ENCODE measurements at places on chromosomes 11 and 22.

GRCh38 chr11:134752526-134752925 is 340.5 kb upstream of the B3GAT1 start:
- no peak overlapping the region for H3K27ac ChIP-seq
- no peaks in the 10 kb centered on the region for H3K4me1 ChIP-seq
- H3K4me3 ChIP-seq = no peak overlapping the region
- H3K27me3 ChIP-seq = no peaks in the 10 kb centered on the region
- DNase-seq = no peak

DNA sequence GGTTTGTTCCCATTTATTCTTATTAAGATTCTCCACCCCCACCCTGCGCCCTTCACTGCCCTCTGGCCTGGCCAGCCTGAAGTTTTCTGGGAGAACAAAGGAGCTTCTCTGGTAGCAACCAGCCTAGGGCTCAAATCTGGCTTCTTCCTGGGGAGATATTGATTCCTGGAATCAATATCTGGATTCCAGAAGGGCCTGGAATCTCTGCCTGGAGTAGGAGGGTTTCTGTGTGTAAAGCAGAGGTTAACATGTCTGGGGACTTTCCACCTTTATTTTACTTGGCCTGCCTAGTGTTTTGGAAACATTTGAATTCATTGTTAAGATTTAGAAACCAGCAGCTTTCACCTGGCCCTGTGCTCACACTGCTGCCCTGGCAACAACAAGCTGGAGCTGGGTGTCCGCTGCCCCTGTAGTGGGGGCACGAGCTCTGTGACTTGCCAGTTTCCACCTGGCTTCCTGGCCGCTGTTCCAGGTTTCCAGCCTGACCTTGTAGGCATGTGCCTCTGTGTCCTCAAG is 5.5 kb downstream of the C11orf91 start:
- H3K4me1 ChIP-seq = peaks cover 6% of the 10 kb centered on the region
- H3K4me3 ChIP-seq = no peak overlapping the region
- no peaks in the 10 kb centered on the region for H3K36me3 ChIP-seq
- no peak for DNase-seq

- no peaks in the 10 kb centered on the region for H3K27me3 ChIP-seq
- peaks cover 5% of the 10 kb centered on the region for H3K4me1 ChIP-seq
- DNase-seq = no peak
- H3K27ac ChIP-seq = no peak overlapping the region
- H3K4me3 ChIP-seq = no peak overlapping the region
- H3K36me3 ChIP-seq = no peaks in the 10 kb centered on the region
These were observed 138.1 kb downstream of the SLC1A2 start for GRCh38 chr11:35281169-35281688.

DNA sequence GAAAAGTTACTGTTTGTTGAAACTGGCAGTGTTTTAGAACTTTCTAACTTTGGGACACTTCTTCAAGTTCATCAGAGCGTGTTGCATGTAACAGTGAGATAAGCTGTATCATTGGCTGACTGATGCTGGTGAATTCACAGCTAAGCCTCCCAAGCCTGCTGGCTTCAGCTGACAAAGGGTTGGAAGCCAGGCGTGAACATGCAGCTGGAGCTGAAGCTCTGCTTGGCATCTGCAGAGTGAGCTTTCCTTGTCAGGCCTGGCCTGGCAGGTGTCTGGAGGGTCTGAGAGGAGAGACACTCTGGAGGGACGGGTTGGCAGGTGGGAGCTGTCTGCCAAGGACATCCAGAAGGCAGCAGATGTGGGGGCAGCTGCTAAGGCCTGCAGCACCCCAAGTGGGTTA is 1.5 kb downstream of the AMPD3 start:
- peaks cover 34% of the 10 kb centered on the region for H3K4me1 ChIP-seq
- H3K4me3 ChIP-seq = peak overlapping the region; percentile 56
- peak; percentile 48 for DNase-seq
- peak overlapping the region; percentile 81 for H3K27ac ChIP-seq

- H3K27me3 ChIP-seq = no peaks in the 10 kb centered on the region
- no peak overlapping the region for H3K4me3 ChIP-seq
- DNase-seq = no peak
- H3K36me3 ChIP-seq = no peaks in the 10 kb centered on the region
These were observed 43.4 kb upstream of the GLYAT start for GRCh38 chr11:58775066-58775708.

DNA sequence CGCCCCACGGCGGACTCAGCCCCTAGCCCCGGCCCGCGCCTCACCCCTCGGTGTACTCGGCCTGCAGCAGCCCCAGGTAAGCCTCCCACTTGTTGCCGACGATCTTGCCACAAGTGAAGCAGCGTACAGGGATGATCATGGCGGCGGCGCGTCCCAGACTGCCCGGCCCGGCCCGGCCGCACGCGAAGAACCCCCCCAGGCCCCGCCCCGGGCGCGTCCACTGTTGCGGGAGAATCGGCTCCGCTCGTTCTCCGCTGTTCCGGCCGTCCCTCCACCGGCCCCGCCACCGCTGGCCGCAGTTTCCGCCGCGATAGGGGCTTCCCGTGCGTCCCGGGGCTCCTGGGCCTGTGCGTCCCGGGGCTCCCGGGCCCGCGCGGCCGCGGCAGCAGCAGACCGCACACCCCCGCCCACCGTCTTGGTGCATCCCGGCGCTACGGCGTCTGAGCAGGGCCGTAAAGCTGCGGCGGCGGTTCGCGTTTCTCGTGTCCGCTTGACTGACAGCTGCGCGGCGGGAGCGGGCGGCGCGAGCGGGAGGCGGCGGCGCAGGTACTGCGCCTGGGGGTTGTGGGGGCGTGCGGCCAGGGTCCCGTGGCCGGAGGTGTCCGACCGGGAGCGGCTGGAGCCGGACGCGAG is at the start of the genes POLR2L and TSPAN4:
POLR2L (minus strand) TSS at position 160 of the 633 bp plus-strand sequence; CDS start at position 139, 21 bp downstream.
TSPAN4 (plus strand) TSS at position 483 of the 633 bp plus-strand sequence. CDS start 7,453 bp downstream, outside the sequence.
- peaks cover 10% of the 10 kb centered on the region for H3K4me1 ChIP-seq
- H3K36me3 ChIP-seq = 0 out of 2 replicates have a peak, but pooled peaks cover 4% of the 10 kb centered on the region
- H3K27ac ChIP-seq = peak within 1 kb of the TSS; percentile 58
- H3K27me3 ChIP-seq = peaks cover 40% of the 10 kb centered on the region

DNA sequence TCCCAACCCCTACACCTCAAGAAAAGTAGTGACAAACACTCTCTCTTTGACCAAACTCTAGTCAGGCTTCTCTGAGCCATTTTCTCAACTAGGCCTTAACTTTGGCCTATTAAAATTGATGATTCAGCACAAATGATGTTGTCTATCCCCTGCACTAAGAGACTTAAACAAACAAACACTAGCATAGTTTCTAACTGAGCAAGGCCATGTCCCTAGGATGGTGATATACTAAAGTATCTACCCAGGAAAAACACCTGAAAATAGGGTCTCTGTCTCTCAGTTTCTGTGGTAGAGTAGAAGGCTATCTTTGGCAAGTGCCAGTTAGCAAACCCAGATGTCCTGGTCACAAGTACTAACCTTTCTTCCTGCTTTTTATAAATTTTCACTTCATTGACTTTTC is 219.7 kb upstream of the ANO3 start:
- peak overlapping the region; percentile 98 for H3K27ac ChIP-seq
- H3K4me3 ChIP-seq = no peak overlapping the region
- DNase-seq = peak; percentile 94
- H3K27me3 ChIP-seq = no peaks in the 10 kb centered on the region
- H3K36me3 ChIP-seq = no peaks in the 10 kb centered on the region

- no peak for DNase-seq
- no peaks in the 10 kb centered on the region for H3K36me3 ChIP-seq
- H3K27ac ChIP-seq = no peak overlapping the region
- no peaks in the 10 kb centered on the region for H3K27me3 ChIP-seq
These were observed 124.3 kb upstream of the TTC12 start for GRCh38 chr11:113189909-113190667.

GRCh38 chr11:96338910-96339705 is 3.9 kb downstream of the MAML2 start:
- DNase-seq = peak; percentile 88
- H3K4me3 ChIP-seq = peak overlapping the region; percentile 86
- 0 out of 2 replicates have a peak, but pooled peaks cover 9% of the 10 kb centered on the region for H3K36me3 ChIP-seq
- H3K27ac ChIP-seq = peak overlapping the region; percentile 81
- H3K27me3 ChIP-seq = no peaks in the 10 kb centered on the region

GRCh38 chr11:100638648-100639047 is 48.4 kb upstream of the ARHGAP42 start:
- no peak overlapping the region for H3K27ac ChIP-seq
- no peak for DNase-seq
- H3K36me3 ChIP-seq = no peaks in the 10 kb centered on the region
- H3K4me3 ChIP-seq = no peak overlapping the region
- no peaks in the 10 kb centered on the region for H3K27me3 ChIP-seq
- no peaks in the 10 kb centered on the region for H3K4me1 ChIP-seq

- H3K4me3 ChIP-seq = no peak overlapping the region
- no peaks in the 10 kb centered on the region for H3K4me1 ChIP-seq
- DNase-seq = no peak
These were observed 36.6 kb upstream of the NNMT start for GRCh38 chr11:114259551-114259983.

DNA sequence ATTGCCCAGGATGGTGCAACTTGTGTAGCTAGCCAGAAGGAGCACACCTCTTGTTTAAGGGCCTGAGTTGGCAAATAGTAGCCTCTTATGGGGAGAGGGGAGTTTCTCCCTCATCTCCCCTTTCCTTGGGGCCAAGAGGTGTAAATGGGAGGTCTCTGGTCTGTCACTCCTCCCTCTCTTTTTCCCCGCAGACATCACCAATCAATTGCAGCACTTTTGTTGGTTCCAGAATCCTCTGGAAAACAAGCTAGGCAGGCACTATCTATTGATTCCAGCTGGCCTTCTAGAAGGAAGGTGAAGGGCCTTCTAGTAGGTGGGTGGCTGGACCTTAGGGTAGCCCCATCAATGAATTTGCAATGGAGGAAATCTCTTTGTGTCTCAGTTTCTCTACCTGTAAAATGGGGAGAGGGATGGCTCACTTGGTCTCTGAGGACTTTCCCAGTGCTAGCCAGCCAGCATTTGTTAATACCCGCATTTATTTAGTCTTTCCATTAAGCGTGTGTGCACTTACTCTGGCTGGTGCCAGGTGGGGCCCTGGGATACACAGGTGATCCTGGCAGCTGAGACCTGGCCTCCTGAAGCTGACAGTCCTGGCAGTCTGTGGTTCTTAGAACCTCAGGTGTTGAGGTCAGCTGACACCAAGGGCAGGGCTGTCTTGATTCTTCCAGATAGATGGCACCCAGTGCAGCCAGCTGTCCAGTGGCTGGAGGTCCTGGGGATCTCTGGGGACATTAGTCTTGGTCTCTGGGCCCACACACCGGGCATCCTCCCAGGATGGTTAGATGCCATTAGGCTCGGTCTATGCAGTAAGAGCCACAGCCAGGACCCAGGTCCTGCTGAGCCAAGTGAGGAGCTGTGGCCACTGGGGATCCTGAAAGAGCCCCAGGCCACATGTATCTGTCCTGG is 51.7 kb downstream of the TSPAN18 start:
- H3K36me3 ChIP-seq = no peaks in the 10 kb centered on the region
- H3K27ac ChIP-seq = no peak overlapping the region
- no peak for DNase-seq
- H3K4me1 ChIP-seq = no peaks in the 10 kb centered on the region
- H3K4me3 ChIP-seq = no peak overlapping the region

- H3K27ac ChIP-seq = no peak overlapping the region
- no peaks in the 10 kb centered on the region for H3K4me1 ChIP-seq
- H3K36me3 ChIP-seq = peaks cover 38% of the 10 kb centered on the region
- no peak overlapping the region for H3K4me3 ChIP-seq
- DNase-seq = no peak
These were observed 15.7 kb downstream of the NUP50 start for GRCh38 chr22:45179276-45180049.

GRCh38 chr22:47902646-47903180 is 1140.3 kb downstream of the TBC1D22A start:
- H3K36me3 ChIP-seq = no peaks in the 10 kb centered on the region
- H3K27me3 ChIP-seq = no peaks in the 10 kb centered on the region
- no peak for DNase-seq
- no peak overlapping the region for H3K27ac ChIP-seq

DNA sequence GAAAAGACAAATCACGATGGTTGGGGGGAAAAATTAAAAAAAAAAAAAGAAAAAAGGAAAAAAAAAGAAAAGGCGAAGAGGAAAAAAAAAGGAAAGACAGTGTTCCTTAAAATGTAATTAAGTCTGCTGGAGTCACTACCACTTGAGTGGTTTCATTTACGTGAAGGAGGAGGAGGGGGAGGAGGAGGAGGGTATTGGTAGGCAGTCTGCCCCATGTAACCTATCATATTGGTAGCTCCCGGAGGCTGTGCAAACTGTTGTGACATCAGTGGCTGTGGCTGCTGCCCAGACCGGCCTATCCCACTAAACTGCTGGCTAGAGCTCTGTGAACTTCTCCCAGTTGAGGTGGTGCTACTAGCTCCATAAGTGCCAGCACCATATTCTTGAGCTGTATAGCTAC is 17.9 kb downstream of the KDELR3 start:
- H3K4me1 ChIP-seq = peaks cover 13% of the 10 kb centered on the region
- H3K27ac ChIP-seq = no peak overlapping the region
- H3K27me3 ChIP-seq = no peaks in the 10 kb centered on the region
- peaks cover 36% of the 10 kb centered on the region for H3K36me3 ChIP-seq
- DNase-seq = no peak

DNA sequence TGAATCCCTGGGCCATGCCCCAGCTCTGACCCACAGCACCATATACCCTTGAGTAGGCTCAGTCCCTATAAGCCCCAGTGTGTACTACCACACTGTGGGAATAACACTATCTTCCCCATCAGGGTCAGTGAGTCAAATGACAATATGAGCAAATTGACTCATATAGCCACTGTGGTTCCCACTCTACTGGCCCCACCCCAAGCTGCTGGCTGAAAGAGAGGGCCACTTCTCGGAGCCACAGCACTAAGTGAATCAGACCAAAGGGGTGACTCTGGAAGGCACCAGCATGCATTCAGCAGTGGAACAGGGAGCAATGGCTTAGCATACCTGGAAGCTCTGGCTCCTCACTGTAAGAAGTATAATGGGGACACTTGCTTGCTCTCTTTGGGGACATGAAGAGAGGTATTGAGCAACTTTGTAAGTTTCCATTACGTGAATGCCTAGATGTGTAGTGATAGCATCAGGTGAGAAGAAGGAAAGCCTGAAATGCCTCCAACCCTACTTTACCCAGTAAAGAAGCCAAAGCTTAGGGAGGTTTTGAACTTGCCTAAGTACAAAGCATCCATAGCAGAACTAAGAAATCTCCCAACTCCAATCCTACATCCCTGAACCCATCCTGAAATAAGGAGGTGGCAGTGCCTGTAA is 13.5 kb downstream of the CD59 start:
- DNase-seq = no peak
- H3K36me3 ChIP-seq = peaks cover 17% of the 10 kb centered on the region
- H3K27ac ChIP-seq = no peak overlapping the region
- no peak overlapping the region for H3K4me3 ChIP-seq
- no peaks in the 10 kb centered on the region for H3K27me3 ChIP-seq
- H3K4me1 ChIP-seq = no peaks in the 10 kb centered on the region

DNA sequence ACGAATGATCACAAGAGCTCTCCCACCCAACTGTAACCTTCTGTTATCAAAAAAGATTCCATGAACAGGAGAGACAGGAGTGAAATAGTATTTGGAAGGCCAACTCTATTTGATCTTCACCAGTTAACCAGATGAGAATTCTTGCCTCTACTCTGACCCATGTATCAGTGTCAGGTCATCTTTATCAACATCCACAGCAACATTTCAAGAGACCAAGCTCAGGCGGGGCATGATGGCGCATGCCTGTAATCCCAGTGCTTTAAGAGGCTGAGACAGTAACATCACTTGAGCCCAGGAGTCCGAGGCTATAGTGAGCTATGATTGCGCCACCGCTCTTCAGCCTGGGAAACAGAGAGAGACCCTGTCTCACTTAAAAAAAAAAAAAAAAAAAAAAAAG is 62.3 kb downstream of the GAB2 start:
- H3K4me3 ChIP-seq = no peak overlapping the region
- DNase-seq = no peak
- H3K27me3 ChIP-seq = no peaks in the 10 kb centered on the region
- peaks cover 14% of the 10 kb centered on the region for H3K4me1 ChIP-seq
- H3K27ac ChIP-seq = no peak overlapping the region

- no peaks in the 10 kb centered on the region for H3K36me3 ChIP-seq
- no peak overlapping the region for H3K4me3 ChIP-seq
- 0 out of 2 replicates have a peak, but pooled peaks cover 8% of the 10 kb centered on the region for H3K4me1 ChIP-seq
- H3K27ac ChIP-seq = no peak overlapping the region
These were observed 5.2 kb upstream of the SLC15A3 start for GRCh38 chr11:60957188-60957587.
